ENCODE measurements at places on chromosomes 12 and 14.

GRCh38 chr12:100437038-100437841 is 36.4 kb upstream of the NR1H4 start:
- DNase-seq: no peak

- peak; percentile 65 for DNase-seq
These were observed 305.7 kb upstream of the SSTR1 start for GRCh38 chr14:37901978-37902377.

GRCh38 chr12:25123126-25123525 is 71.8 kb downstream of the DNAI7 start:
- no peak for DNase-seq

- DNase-seq: peak; percentile 78
These were observed 429.1 kb downstream of the RAD51B start for GRCh38 chr14:68248481-68249255.

DNA sequence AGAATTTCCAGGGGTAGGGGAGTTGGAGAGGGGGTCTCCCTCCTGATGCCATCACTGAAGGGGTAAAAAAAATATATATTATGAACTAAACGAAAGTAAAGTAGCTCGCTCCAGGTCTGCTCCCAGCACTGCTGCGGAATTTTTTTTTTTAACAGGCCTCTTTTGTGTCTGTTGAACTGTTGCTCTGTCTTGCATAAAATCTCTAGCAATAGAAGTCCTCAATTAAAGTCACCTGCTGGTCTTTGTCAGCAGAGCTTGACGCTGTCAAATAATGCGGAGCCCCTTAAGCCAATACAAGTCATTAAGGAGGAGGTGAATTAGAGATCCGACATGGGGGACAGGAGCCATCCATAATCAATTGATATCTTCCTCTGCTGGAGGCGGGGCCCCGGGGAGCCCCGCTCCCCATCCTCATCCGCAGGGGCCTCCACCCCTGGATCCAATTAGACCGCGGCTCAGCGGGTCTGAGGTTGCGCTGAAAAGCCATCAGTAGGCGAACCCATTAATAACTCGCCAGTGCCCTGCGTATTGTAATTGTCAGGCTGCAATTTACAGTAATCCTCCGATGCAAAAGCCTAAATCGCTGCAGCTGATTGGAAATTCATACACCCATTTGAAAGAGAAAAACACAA is 85.6 kb downstream of the DICER1 start:
- DNase-seq: no peak

- DNase-seq: peak; percentile 94
These were observed 70.4 kb downstream of the TMEM116 start for GRCh38 chr12:111942557-111942956.

GRCh38 chr12:92927436-92928281 is 1.4 kb downstream of the EEA1 start:
- DNase-seq: peak; percentile 77

- peak; percentile 82 for DNase-seq
These were observed 9.3 kb upstream of the NID2 start for GRCh38 chr14:52078095-52078531.

- no peak for DNase-seq
These were observed 35.7 kb upstream of the GTF2A1 start for GRCh38 chr14:81256289-81256960.

DNA sequence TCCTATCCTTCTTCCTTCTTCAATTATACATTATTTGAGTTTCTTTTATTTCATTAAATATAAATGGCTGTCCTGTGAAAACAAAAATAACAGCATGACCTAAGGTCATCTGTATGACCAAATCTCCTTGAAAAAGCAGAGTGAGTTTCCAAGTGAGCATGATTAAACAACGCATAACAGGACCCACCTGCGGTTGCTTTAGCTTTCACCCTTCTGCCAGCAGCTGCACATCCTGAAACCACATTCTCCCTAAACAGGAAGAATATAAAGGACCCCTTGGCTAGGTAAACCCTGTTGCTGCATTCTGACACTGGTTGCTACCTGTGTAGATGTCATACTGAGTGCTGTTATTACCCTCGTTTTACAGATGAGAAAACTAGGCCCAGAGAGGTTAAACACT is 42.8 kb upstream of the CPM start:
- no peak for DNase-seq

Data from IMR-90 (cell line).